ENCODE measurements at places on chromosomes 1 and 21. TPM values are rescaled to one million over a fixed set of nuclear protein-coding genes. Genes with fewer than 3 reads are reported as not detected.

Gene PSEN2
- total RNA-seq: 24.8 TPM

Gene CELF3
- total RNA-seq: not detected

Gene PDE4DIP
- total RNA-seq: 132 TPM

Gene PAX7
- total RNA-seq: not detected

Gene STUM
- 0.31 TPM for total RNA-seq

Gene MIXL1
- not detected for total RNA-seq

Gene PLA2G2D
- total RNA-seq: not detected

Gene CFAP74
- total RNA-seq: 0.23 TPM

Gene FOXO6
- 0.63 TPM for total RNA-seq

Gene KRTAP21-2
- total RNA-seq: not detected

DNA sequence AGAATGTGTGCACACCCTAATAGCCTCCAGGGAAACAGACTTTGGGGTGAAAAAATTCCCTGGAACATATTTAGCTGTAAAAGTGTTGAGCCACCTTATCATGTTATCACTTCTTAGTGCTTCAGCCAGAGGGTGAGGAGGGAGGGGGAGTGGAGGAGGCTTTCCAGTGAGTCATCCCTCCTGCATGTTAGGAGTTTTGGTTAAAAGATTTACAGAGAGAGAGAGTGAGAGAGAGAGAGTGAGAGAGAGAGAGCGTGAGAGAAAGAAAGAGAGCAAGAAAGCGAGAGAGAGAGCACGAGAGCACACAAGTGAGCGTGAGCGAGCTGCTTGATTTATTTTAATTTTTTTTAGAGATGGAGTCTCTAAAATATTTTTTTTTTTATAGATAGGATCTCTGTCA is 13.5 kb upstream of the CACNA1E start:
- no peak overlapping the region for H3K27ac ChIP-seq
- H3K4me3 ChIP-seq: no peak overlapping the region
- no peaks in the 10 kb centered on the region for H3K4me1 ChIP-seq
- no peak for DNase-seq

DNA sequence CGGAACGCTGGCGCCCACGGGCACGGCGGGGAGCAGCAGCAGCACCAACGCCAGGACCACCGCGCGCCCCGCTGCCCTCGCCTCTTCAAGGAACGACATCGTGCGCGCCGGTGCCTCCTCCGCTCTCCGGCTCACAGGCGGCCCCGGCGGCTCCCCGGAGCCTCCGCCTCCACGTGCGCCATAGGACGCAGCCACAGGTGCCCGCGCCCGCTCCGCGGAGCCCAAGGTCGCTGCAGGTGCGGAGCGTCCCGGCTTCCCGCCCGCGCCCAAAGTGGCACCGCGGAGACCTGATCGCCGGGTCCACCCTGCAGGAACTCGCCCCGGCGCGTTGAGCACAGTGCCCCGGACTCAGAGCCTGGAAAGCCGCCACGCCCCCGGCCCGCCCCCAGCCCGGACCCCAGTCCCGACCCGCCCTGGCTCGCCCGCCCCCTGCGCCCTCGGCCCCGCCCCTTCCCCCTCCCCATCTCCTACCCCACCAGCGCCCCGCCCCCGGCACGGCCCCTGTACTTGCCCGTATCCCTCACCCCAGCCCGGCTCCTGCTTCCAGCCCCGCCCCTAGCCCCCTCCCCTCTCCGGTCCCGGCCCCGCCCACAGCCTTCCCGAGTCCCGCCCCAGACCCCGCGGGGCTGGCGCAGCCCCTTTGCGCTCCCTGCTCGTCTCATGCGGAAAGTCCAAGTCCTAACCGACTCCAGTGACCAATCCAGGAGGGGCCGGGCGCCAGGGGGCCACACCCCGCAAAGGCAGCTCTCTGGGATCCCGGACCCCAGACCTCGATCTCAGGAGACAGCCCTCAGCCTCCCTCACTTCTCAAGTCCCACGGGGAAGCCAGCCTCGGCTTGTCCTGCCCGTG is at the start of gene MEGF6:
Gene MEGF6, minus strand, starts transcription at position 339 of the 850 bp plus-strand sequence. Its CDS starts 240 bp downstream, at position 99.
- peak within 1 kb of the TSS; percentile 59 for H3K27ac ChIP-seq
- H3K27me3 ChIP-seq: peaks cover 38% of the 10 kb centered on the region
- peak within 1 kb of the TSS; percentile 57 for H3K4me3 ChIP-seq
- DNase-seq: peak; percentile 89
- peaks cover 60% of the 10 kb centered on the region for H3K4me1 ChIP-seq

- no peaks in the 10 kb centered on the region for H3K27me3 ChIP-seq
- H3K4me1 ChIP-seq: peaks cover 3% of the 10 kb centered on the region
- no peak for DNase-seq
- H3K27ac ChIP-seq: peak overlapping the region; percentile 25
- H3K36me3 ChIP-seq: no peaks in the 10 kb centered on the region
Observed at GRCh38 chr1:40876436-40876761, 14.2 kb upstream of the CITED4 start.

GRCh38 chr1:110635434-110635833 is 29.3 kb upstream of the KCNA2 start:
- H3K4me1 ChIP-seq: peaks cover 42% of the 10 kb centered on the region
- DNase-seq: no peak
- H3K36me3 ChIP-seq: no peaks in the 10 kb centered on the region
- no peak overlapping the region for H3K27ac ChIP-seq
- no peak overlapping the region for H3K4me3 ChIP-seq
- H3K27me3 ChIP-seq: no peaks in the 10 kb centered on the region

DNA sequence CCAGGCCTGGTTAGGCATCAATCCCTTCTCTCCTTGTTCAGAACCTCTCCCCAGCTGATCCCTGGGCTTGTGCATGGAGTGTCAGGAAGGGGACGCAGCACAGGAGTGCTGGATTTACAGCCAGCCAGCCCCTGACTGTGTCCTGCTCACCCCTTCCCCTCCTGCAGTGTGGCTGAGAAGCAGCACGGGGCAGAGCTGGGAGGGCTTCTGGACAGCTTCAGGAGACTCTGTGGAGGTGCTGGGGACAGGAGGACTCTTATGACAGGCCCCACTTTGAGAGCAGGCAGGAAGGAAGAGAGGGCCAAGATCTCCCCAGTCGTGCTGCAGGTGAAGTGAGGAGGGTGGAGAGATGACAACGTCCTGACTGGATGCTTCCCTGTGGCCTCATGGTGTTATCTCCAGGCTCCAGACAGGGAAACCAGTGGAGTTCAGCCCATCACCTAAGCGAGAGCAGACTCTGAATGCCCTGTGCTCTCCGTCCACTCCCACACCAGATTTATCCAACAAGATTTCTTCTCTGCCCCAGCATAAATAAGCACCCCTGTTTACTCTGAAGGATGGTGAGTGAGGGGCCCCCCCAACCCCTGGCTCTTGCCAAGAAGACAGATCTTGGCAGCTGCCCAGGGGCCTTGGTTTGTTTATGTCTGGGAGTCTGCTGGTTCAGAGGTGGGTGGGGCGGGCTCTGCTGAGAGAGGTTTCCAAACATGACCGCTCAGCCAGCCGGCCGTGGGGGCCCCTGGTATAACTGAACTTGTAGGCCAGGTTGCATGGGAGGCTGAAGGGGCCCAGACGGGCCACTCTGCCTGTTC is 21.3 kb downstream of the TMCC2 start:
- no peaks in the 10 kb centered on the region for H3K27me3 ChIP-seq
- peaks cover 10% of the 10 kb centered on the region for H3K4me1 ChIP-seq
- no peaks in the 10 kb centered on the region for H3K36me3 ChIP-seq
- no peak overlapping the region for H3K4me3 ChIP-seq
- no peak for DNase-seq

DNA sequence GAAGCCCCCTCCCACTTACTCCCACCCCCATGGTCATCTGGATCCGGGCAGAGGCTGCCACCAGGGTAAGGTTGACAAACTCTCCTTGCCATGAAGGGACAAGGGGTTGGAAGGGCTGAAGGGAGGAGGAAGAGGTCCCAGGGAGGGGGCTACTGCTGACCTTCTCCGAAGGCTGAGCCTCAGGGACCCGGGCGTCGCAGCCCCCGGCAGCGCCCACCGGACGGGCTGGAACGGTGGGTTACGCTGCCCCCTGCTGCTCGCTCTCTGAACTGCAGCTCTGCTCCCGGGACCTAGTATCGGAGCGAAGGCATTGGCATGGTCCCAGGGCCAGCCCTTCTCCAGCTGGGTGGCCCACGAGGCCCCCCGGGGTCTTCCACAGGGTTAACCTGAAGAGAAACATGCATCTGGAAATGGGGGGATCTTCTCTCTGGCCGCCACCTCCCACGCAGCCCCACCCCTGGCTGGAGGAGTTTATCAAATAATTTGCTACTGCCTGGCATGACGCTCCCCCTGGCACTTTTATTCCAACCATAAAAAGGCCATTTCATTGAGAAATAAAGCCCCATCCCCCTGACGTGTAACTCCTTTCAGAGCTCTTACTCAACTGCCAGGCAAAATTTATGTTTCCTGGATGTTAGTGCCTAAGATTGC is 70.4 kb upstream of the TARDBP start:
- no peak overlapping the region for H3K27ac ChIP-seq
- no peaks in the 10 kb centered on the region for H3K27me3 ChIP-seq
- peak; percentile 82 for DNase-seq

GRCh38 chr1:221344693-221345092 is 397.2 kb downstream of the DUSP10 start:
- H3K36me3 ChIP-seq: no peaks in the 10 kb centered on the region
- H3K27ac ChIP-seq: no peak overlapping the region
- no peaks in the 10 kb centered on the region for H3K27me3 ChIP-seq
- no peak overlapping the region for H3K4me3 ChIP-seq

DNA sequence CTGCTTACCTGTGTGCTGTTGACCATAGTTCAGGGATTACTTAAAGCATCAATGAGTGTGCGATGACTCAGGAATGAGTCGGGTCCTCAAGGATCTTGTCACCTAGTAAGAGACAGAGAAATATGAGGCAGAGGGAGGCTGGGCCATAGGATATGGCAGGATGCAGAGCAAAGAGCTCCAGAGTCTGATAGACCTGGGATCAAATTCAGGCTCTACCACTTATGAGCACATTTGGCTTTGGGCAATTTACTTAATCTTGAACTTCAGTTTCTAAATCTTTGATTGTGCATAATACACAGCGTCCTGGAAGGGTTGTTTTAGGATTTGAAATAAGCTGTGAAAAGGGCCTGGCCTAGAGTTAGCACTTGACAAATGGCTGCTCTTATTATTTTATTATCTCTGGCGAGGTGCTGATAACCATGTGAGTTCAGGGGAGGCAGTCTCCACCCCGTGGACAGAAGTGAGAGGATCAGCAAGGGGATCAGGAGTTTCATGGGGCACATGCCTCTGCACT is 94.5 kb downstream of the ROR1 start:
- H3K36me3 ChIP-seq: no peaks in the 10 kb centered on the region
- no peaks in the 10 kb centered on the region for H3K27me3 ChIP-seq
- H3K27ac ChIP-seq: no peak overlapping the region
- DNase-seq: no peak

GRCh38 chr1:202812176-202813026 is 1.6 kb downstream of the PCAT6 start:
- peaks cover 8% of the 10 kb centered on the region for H3K4me1 ChIP-seq
- no peak overlapping the region for H3K4me3 ChIP-seq
- no peaks in the 10 kb centered on the region for H3K27me3 ChIP-seq
- DNase-seq: no peak
- no peaks in the 10 kb centered on the region for H3K36me3 ChIP-seq

DNA sequence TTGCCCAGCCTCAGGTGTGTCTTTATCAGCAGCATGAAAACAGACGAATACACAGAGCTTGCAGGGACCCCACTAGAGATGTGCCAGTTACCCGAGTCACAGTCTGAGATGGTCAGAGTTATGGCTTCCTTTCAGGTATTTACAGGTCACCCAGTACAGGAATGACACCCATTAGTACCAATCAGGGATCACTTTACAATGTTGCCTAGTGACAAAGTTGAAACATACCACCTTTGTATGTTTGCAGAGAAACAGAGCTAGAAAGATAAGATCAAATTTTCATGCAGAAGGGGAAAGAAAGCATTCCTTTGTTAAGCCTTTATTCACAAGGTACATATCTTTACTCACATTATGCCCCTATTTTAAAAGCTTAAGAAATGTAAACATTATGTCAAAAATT is 137.6 kb downstream of the RGS7 start:
- H3K36me3 ChIP-seq: no peaks in the 10 kb centered on the region
- no peak overlapping the region for H3K4me3 ChIP-seq
- H3K27ac ChIP-seq: no peak overlapping the region
- no peaks in the 10 kb centered on the region for H3K27me3 ChIP-seq

GRCh38 chr1:78884685-78885452 is 121.7 kb downstream of the ADGRL4 start:
- no peak overlapping the region for H3K4me3 ChIP-seq
- H3K36me3 ChIP-seq: no peaks in the 10 kb centered on the region
- no peaks in the 10 kb centered on the region for H3K27me3 ChIP-seq
- H3K4me1 ChIP-seq: no peaks in the 10 kb centered on the region
- no peak for DNase-seq

DNA sequence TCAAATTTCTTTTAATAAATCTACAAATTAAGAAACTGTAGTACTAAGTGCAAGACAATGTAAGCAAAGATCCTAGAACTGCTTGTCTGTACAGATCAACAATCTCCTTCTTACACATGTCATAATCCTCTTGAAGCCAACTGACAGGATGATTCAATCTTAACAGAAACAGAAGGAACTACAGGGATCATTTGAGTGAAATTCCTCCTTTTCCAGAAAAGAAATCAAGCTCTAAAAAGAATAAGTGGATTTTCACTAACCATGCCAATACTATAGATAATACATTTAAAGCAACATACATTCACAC is 53.2 kb downstream of the RAB3GAP2 start:
- peaks cover 23% of the 10 kb centered on the region for H3K4me1 ChIP-seq
- no peak overlapping the region for H3K4me3 ChIP-seq
- H3K36me3 ChIP-seq: peaks cover 7% of the 10 kb centered on the region
